ENCODE measurements at places on chromosomes 6 and 20.

GRCh38 chr20:48866936-48867335 is 39.1 kb upstream of the PREX1 start:
- no peak for DNase-seq

DNA sequence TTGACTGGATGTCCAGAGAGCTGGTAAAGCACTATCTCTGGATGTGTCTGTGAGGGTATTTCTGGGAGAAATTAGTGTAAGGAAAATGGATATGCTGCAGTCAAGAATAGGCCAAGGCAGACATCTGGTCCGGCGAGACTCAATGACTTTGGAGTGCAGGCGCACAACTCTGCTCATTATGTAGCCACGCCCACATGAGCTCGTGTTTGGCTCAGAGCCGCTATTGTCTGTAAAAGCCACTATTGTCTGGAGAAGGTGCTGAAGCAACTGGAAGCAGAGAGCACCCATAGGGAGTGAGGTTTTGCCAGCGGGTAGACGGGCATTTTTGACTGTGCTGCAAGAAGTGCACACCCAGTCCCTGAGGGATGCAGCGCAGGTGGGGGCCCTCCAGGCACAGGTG is 305.0 kb upstream of the POU3F2 start:
- DNase-seq, result no peak

DNA sequence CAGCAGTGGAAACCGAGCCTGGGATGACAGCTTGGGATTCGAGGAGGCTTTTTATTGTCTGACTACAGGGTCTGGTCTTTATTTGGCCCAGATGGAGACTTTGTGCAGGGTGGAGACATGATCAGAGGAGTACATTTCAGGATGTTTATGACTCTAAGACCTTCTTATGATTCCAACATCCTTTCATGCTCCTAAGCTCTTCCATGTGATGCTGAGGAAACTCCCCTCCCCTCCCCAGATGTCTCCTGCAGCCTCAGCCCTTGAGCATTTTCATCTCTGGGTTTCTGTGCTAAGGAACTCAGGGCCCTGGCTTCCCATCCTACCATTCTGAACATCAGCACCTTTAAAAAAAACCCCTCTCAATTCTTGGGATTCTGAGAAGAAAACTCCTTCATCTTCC is 186.6 kb downstream of the SOX4 start:
- no peak for DNase-seq

- no peak for DNase-seq
Measured at GRCh38 chr6:15184441-15184861, 61.4 kb upstream of the JARID2 start.

DNA sequence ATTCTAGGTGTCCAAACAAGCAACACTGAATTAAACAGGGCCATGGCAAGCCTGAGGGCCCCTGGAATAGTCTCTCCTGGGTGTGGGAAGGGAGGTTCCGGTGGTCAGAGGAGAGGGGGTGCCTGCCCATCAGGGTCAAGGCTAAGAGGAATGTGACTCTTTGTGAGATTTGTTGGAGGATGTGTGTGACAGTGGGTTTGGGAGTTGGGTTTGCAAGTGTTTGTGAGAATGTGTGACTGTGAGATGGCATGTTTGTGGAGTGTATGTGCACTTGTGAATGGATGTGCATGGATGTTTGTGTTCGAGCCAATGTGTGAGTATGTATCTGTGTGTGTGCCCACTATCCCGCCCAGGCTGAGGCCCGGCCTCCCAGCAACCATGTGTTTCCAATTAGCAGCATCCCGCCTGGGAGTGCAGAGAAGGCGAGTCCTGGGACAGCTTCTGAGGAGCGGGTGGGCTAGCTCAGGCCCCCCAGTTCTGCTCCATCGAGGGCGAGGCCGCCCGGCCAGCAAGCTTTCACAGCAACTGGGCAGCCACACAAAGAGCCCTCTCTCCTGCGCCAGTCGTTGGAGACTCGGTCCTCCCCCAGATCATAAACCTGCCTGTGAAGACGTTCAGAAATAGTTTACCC is 12.6 kb downstream of the FOXC1 start:
- peak; percentile 51 for DNase-seq

DNA sequence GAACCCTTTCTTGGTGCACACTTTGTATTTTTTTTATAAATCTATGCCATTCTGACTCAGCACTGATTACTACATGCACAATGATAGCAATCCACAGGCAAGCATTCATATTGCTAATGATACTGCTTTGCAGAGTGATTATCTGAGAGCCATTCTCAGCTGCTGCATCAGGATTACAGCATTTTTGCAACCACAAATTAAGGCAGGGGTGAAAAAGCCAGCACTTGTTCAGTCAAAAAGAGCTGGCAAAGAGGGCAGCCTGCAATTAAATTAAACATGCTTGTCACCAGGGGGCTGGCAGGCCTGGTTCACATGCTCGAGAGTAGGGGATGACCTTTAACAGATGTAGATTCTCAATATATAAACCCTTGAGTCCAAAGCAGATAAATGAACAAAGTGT is 40.7 kb upstream of the SLC17A4 start:
- DNase-seq, result no peak

- peak; percentile 42 for DNase-seq
Measured at GRCh38 chr6:139323511-139324300, 31.9 kb upstream of the TXLNB start.

DNA sequence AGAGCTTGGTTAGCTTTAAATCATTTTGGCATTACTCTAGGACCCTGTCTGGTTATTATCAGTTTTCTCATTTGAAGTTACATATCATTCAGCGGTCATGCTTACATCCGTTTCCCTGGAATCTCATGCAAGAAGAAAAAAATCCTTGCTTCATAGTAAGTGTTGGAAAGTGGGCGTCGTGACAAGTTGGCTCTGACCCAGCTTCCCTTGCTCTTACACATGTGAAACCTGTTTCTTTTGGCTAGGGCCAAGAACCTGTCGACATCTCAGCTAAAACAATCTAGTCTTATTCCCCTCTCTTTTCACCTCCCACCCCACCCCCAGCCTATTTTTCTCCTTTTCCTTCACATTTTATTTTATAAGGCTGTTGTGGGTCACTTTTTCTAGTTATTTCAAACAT is 45.5 kb downstream of the ANKS1A start:
- DNase-seq, result no peak

DNA sequence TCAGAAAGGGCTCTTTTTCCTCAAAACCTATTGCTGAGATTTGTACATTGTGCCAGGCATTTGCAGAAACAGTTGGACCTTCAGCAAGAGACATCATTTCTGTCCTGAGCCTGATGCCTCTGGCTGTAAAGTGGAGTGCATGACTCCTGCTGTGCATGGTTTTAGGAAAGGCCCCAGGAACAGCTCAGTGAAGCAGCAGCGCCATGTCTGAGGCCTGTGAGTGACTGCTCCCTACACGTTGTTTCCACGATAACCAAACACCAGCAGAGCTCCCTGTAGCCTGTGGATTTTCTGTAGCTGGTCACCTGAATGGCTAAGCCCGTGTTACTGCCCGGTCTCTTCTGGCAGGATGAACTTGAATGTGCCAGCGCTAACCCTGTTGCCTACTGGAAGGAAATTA is 232.5 kb downstream of the TFAP2C start:
- no peak for DNase-seq

- no peak for DNase-seq
Measured at GRCh38 chr20:61636531-61637116, 384.6 kb downstream of the CDH4 start.

GRCh38 chr20:53660078-53660909 is 66.7 kb upstream of the ZNF217 start:
- no peak for DNase-seq

- peak; percentile 53 for DNase-seq
Measured at GRCh38 chr6:38604700-38605099, 35.0 kb downstream of the BTBD9 start.

DNA sequence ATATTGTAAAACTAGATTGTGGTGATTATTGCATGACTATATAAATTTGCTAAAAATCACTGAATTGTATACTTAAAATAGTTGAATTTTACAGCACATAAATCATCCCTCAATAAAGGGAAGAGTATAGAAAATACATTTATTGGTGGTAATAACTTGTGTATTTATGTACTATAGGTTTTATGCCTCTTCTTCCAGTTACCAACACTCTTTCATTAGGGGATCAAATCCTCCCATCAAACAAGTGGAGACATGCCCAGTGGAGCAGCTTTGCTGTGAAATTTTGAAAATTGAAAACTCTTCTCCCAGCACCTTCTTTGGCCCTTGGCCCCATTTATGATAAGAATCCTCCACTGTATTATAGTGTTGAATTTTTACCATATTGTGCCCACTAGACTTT is 10.1 kb upstream of the SSR1 start:
- no peak for DNase-seq

- peak; percentile 50 for DNase-seq
Measured at GRCh38 chr6:77092971-77093370, 370.3 kb downstream of the HTR1B start.

DNA sequence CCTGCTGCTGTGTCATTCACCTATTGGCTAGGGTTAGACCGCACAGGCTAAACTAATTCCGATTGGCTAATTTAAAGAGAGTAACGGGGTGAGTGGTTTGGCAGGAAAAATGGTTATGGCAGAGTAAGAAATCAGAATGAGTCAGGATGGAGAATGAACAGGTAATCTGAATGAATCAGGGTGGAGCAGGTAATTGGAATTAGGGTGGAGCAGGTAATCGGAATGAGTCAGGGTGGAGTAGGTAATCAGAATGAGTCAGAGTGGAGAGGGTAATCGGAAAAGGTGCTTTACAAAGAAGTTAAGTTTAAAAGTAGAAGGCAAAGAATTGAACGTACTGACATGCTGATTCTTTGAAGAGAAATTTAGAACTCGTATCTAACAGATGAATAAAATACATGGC is 11.7 kb downstream of the SLC35A1 start:
- DNase-seq, result no peak

GRCh38 chr20:10125757-10126156 is 91.0 kb downstream of the ANKEF1 start:
- no peak for DNase-seq

Measured in fibroblast of skin of back (primary cell).